ENCODE measurements at places on chromosomes 13 and 19.

GRCh38 chr13:106103779-106104178, 431.7 kb downstream of the EFNB2 start:
- no peak for DNase-seq

DNA sequence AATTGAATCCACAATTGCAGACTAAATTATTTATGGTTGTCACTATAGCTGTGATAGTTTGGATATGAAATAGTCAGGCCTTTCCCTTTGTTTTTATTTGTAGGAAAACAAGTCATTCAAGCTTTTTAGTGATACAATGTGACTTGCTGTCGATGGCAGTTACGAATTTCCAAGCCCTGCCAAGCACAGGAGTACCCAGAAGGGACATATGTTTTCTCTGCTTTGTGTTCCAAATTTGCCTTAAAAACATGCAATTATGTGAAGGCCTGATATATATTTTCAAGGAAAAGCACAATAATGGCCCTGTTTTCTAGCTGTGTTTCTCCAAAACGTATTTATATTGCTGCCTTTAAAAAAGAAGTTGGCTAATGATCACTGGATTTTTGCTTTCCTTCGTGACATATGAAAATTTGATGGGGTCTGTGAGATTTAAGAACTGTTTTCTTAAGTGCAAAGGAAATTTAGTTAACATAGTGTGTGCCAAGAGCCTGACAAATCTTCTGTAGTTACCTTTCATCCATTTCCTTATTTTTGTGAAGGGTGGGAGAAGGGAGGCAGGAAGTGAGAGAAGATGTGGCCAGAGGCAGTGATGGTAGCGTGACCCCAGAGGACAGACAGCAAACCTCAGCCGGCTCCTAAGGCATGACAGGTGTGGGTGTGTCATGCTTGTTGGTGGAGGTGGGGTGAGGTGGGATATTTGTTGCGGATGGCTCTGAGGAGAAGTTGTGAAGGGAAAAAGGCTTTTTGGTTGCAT, 79.6 kb downstream of the TEX26 start:
- DNase-seq: no peak

DNA sequence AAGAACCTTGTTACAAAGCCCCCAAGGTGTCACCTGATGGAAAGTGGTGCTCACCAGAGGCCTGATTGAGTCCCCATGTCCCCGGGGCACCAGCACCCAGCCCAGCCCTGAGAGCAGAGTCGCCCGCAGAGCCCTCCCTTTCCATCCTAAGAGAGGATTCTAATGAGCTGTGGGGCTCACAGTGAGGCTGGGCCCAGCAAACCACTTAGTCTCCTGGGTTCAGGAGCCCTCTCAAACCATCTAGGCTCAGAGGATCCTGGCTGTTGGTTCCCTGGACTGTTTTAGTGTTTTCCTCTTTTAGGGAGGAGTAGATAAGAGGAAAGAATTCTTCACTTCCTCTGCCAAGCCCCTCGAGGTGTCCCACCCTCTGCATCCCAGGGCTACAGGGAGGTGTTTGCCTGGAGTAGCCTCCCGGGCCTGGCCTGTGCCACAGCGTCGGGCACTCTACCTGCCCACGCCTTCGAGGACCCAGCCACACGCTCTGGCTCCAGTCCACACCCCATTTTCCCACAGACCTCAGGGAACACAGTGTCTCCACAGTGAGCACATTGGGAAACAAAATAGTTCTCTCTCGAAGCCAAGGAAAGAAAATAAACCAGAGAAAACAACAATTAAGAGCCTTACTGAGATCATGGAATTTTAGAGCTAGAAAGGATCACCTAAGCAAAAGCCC, 34.4 kb downstream of the DHRS12 start:
- DNase-seq: no peak

GRCh38 chr19:21691661-21692060, 75.7 kb downstream of the ZNF100 start:
- no peak for DNase-seq

DNA sequence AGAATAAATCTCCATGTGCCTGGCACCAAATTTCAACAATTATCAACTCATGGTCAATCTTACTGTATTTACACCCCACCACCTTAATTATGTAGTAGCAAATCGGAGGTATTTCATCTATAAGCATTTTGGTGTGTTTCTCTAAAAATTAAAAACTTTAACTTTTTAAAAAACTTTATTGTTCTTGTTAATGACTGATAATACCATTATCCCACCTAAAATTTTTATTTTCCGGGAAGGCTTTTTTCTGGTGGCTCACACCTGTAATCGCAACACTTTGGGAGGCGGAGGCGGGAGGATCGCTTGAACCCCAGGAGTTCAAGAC, 453 bp upstream of the PDCD2L start:
- no peak for DNase-seq

DNA sequence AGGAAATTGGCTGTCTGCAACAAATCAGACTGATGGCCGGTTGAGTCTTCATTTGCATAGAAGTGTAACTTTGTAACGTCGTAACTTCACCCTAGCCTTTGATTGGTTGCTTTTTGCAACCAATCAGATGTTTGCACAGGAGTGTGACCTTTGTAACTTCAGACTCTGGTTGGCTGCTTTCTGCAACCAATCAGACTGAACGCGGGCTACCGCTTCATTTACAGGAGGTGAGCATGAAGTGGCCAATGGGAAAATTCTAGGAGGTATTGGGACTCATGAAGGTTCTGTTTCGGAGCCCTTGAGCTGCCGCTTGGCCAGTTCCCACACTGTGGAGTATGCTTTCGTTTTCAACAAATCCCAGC, 441 bp upstream of the ZNF559 start:
- peak; percentile 77 for DNase-seq

DNA sequence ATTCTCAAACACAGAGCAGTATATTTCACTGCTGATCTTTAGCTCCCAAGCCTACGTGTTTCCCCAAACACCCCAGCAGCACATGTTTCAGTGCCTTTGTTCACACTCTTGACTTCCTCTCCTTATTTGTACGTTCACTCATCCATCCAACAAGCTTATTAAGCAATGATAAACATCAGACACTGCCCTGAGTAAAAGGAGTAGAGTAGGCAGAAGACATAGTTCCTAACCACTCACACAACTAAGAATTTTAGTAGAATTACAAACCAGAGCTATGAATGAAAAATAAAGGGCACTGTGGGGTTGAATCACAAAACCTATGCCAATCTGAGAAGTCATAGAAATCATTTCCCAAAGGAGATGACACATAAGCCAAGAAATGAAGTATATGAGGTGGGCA, 213.5 kb downstream of the DIAPH3 start:
- DNase-seq: no peak

GRCh38 chr13:60627071-60627686, 230.2 kb downstream of the TDRD3 start:
- peak; percentile 11 for DNase-seq

DNA sequence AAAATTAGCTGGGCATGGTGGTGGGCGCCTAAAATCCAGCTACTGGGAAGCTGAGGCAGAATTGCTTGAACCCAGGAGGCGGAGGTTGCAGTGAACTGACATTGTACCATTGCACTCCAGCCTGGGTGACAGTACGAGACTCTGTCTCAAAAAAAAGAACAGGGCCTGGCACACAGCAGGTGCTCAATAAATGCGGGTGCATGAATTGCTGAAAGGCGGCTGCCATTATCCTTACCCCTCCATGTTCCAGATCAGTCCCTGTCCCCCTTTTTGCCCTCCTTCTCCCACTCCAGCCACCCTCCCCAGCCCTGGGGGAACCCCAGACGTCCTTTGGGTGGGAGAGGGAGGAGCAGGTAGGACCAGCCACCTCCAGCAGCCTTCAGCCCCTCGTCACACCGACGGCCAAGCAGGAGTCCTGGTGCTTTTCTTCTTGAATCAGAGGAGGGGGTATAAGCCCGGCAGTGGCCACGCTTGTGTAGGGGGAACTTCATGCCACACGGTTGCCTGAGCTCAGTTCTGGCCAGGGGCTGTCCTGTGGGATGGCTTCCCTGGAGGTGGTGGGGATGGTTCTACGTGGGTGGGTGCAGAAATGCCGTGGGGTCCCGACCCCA, 20.4 kb upstream of the NFIC start:
- DNase-seq: no peak

DNA sequence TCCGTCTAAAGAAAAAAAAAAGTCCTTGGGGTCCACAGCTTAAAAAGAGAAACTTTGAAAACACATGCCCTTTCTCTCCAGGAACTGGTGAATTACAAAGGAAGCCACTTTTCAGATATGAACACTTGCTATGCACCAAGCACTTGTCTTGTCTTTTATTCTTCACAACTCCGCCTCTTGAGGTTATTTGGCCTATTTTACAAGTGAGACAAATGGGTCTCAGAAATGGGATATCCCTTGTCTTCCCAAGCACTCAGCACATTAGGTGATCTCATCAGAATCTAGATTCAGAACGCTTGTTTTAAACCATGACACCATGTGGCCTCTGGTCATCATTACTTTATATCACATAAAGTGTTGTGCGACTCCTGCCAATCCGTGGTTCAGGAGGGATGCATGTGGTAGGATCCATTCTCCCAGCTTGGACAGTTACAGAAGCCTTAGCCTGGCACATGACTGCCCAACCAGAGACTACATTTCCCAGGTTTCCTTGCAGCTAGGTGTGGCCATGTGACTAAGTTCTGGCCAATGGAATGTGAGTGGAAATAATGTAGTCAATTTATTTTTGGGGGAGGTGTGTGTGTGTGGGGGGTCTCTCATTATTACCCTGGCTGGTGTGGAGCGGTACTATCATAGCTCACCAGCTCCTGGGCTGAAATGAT, 13.9 kb downstream of the TSKS start:
- DNase-seq: no peak

DNA sequence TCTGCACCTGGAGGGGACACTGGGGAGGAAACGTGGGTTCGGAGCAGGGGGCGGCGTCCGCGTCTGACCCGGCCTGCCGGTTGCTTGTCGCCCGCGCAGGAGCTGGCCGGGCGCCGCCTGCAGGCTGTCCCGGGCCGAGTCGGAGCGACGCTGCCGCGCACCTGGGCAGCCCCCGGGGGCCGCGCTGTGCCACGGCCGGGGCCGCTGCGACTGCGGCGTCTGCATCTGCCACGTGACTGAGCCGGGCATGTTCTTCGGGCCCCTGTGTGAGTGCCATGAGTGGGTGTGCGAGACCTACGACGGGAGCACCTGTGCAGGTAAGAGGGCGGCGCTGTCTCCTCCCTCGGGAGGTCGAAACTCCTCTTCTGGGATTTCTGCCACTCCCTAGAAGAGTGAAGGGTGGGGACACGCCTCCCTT, 1.3 kb downstream of the ITGBL1 start:
- DNase-seq: no peak

DNA sequence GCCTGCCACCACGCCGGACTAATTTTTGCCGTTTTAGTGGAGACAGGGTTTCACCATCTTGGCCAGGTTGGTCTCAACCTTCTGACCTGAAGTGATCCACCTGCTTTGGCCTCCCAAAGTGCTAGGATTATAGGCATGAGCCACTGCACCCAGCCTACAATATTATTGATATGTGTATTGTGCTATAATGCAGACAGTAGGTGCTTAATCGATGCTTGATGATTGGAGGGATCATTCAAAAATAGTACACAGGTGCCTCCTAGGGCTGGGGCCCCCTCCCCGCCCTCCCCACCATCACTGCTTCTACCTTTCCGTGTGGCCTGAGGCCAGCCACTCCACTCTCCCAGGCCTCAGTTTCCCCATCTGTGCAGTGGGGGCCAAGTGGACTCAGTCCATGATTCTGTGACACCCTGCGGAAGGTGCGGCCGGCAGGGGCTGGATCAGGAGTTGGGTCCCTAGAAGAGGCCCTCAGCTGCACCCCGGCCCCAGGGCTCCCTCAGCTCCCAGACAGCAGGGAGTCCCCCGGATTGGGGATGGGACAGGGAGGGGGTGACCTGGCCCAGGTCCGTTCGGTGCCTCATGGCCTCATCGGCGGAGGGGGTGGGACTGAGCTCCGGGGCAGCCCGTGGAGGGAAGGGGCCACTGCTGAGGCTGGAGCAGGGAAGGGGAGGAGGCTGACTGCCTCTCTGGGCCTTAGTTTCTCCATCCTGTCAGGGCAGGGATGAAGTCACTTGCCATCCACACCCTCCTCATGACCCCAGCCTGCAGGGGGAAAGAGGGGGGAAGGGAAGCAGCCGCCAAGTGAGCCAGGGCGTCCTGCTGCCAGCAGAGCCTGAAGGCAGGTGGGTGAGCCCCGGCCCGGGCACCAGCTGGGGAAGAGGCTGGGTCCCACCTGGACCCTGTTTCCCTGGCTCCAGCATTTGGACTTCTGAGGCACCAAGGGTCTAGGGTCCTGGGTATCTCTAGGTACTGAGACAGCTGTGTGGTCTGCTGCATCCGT, 1.2 kb downstream of the ADAMTSL5 start:
- no peak for DNase-seq

DNA sequence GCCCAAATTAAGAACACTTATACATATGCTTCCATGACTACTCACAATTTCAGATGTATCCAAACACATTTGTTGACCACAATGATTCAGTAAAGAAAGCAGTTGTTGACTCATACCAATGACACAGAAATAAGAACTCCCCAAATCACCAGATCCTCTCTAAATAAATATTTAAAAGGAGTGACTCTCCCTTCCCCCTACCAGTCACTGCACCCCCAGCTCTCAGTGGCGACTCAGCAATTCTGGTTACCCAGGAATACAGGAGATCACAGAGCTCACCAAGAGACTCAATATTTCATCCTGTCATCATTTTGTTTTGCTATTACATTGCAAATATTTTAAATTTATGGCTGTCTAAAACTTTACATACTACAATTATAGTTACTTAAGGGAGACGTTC, 131.5 kb downstream of the RGCC start:
- DNase-seq: no peak

DNA sequence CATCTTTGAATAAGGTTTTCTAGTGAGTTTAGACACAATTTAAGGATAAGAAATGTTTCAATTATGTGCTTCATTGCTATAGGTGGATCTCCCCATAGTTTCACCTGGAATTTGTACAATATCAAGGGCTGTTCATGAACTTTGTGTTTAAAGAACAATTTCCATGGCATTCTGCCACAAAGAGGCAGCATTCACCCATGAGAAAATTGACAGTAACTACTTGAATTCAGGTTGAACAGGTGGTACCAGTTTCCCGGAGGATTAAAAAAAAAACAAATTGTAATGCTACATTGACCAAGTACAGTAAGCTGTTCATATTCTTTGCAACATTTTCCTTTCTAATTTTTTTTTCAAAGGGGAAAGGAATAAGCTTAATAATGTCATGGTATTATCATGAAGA, 9.1 kb downstream of the SLITRK5 start:
- DNase-seq: peak; percentile 76

DNA sequence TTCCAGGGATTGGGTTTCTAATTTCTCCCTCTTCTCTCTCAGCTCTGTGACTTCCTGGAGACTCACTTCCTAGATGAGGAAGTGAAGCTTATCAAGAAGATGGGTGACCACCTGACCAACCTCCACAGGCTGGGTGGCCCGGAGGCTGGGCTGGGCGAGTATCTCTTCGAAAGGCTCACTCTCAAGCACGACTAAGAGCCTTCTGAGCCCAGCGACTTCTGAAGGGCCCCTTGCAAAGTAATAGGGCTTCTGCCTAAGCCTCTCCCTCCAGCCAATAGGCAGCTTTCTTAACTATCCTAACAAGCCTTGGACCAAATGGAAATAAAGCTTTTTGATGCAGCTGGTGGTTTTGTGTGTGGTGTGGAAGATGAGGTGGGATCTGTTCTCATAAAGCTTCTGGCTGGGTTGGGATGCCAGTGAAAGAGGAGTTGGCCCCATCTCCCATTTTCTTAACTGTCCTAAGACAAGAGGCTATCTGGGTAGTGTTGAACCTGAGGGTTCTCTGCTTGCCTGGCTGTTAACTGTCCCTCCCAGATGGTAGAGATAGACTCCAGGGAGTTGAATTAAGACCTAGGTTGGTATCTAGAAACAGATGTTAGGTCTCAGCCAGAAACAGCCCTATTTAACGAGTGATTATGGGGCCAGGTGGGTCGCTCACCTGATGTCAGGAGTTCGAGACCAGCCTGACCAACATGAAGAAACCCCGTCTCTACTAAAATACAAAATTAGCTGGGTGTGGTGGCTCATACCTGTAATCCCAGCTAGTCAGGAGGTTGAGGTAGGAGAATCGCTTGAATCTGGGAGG, 1.6 kb downstream of the FTL start:
- no peak for DNase-seq

Measured in NCI-H1092 (cell line).